ENCODE measurements at places on chromosomes 12 and 14.

GRCh38 chr12:28149279-28149678 is 41.0 kb upstream of the CCDC91 start:
- no peak for DNase-seq

GRCh38 chr12:119308708-119309456 is 25.6 kb upstream of the CCDC60 start:
- DNase-seq: no peak

DNA sequence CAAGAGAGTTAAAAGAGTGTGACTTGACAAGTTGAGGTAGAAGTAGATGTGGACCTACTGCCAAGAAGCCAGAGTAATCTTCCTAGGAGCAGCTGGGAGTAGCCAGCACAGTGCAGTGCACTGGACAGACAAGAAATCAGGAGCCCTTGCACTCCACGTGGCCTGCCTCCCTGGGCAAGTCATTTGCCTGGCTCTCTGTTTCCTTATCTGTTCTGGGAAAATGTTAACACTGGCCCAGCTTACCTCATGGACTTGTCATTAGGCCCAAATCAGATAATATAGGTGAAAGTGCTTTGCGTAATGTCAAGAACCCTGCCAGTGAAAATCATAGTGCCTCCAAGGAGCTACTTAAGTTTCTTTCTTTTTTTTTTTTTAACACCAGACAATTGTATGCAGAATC is 19.2 kb downstream of the SLC7A8 start:
- no peak for DNase-seq

DNA sequence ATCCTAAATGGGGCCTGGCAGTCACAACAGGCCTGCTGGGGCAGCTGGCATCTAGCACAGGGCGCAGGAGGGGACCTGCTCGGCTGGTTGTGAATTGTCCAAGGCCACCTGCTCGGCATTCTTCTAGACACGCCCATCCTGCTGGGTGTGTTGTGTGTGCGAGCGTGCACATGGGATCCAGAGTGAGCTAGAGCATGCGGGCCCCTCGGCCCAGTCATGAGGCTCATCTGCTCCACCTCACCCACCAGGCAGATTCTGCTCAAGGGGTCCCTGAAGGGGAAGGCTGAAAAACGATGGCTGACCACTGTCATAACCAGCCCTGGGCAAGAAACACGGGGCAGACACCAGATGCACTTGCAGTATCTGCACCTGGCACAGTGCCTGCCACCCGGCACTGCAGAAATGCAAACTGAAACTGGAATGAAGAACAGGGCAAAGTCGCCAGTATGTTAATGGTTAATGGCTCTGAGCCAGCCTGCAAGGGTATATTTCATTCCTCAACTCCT is 31.8 kb downstream of the MAX start:
- DNase-seq: peak; percentile 90

DNA sequence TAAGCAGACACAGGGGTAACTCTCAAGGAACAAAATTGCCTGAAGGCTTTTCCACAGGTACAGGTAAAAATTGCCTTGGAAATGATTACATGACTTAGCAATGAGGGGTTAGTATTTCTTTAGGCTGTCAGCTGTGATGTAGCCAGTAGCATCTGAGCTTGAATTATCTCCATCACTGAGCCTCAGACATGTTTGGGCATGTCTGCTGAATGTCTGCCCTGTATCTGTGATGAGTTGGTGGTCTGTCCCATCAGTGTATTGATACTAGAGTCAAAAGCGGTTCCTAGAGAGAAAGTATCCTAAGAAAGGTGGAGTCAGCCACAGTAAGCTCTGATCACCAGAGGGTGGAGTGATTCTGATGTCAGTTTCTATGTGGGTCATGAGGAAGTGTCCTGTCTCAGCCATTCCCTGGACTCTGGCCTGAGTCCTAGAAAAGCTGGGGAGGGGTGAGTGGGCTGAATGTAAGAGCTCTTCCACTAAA is 16.3 kb downstream of the AKAP6 start:
- DNase-seq: no peak

DNA sequence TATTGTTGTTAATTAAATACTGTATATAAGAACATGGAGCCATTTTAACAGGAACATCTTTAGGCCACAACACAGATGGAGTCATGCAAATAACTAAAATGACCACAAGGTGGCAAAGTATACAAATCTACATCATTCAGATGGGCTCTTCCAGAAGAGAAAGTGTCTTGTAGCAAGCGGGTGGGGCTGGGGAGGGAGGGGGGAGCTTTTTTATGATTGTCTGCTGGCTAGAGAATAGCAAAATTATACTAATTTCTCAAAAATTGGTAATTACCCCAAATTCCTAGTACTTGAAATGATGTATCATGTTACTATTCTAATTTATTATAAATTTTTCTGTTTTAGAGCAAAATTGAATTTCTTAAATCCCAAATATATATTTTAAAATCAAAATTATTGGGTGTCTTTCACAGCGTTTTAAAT is 378.7 kb downstream of the PRKD1 start:
- peak; percentile 58 for DNase-seq

DNA sequence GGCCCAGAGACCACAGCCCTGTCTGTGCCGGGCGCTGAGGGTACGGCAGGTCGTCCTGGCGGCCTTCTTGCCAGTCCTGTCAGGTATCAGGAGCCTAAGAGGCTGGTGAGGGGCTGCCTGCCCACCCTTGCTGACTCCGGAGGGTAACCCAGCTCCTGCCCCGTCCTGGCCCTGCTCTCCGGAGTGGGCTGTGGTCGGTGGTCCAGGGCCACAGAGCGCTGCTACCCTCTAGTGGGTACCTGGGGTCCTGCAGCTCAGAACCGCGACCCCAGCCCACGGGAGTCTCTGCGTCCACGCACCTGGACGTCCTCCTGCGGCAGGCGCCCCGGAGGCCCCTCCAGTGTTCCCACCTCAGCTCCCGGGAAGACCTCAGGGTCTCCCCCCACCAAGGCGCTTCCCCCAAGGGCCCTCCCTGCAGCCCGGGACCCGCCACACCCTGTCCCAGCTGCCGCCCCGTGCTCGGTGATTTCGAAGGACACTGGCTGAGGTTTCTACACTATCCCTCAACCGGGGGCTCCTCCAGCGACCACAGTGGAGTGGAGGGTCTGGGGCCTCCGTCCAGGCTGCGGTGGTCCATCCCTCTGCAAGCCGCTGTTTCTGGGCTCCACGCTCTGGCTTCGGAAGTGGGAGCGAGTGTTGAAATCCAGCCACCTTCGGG is 75.9 kb upstream of the FBRSL1 start:
- DNase-seq: no peak

DNA sequence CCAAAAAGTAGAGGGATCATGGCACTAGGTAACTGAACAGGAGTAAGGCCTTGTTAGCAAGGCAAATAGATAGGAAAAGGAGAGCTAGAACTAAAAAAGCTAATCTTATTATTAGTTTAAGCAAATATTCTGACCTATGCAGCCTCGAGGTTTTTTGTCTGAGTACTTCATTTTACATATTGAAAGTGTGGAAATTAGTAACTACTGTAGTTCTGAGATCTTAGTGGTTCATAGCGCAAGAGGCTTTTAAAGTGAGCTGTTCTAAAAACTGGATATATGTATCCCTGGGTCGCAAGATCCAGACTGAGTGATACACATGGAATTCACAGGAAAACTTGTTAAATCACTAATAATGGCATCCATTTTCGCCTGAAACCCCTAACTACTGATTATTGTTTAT is 411.0 kb upstream of the SOX5 start:
- no peak for DNase-seq

- DNase-seq: no peak
Measured at GRCh38 chr12:47867495-47867941, 37.3 kb downstream of the VDR start.

GRCh38 chr12:57726151-57726883 is 12.2 kb downstream of the AGAP2 start:
- no peak for DNase-seq

DNA sequence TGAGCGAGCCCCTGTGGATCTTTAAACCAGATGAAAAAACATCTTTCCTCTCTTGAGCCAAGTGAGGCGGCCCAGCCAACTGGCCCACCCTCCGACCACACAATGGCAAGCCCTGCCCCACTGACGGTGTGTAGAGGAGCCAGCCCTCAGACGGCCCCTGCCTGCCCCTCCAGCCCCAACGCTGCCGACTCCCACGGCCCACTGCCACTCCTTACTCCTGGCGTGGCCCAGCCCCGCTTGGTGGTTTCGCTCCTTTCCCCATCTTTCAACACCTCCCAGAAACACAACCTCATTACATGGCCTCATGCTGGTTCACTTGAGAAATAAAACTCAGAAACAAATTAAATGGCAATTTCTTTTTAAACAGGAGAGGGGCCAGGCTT is 80.6 kb upstream of the DICER1 start:
- DNase-seq: no peak

Measured in RPMI8226 (cell line).